ENCODE measurements at places on chromosomes 4 and X.

DNA sequence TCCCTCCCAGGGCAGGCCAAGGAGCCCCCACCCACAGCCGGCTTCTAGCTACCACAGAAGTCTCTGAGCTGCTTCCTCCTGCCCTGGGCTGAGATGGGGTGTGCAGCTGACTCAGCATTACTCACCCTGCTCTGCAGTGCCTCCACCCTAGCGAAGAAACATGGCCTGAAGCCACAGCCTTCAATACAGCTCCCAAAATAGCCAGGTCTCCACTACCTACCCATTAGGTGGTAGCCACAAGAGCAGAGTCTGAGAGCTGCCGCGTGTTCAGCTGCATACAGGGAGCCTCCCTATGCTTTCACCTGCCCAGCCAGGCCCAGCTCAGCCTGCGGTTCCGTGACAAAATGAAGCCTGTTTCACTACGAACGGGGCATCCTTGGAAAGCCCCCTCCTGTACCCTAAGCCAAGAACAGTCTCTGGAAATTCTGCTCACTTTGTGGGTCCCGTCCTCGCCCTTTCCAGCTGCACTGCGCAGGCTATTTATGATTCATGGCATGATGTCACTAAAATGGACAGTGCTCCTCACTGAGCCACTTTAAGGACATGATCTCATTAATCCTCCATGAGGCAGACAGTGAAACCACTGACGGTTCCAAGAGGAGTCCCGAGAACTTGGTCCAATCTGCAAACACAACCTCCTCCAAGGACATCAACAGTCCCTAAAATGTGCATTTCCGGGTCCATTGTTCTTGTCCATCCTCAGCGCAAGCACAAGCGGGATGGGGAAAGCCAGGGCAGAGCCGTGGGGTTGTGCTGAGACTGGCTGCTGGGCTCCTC is 20.2 kb downstream of the WDR1 start:
- no peak for DNase-seq

DNA sequence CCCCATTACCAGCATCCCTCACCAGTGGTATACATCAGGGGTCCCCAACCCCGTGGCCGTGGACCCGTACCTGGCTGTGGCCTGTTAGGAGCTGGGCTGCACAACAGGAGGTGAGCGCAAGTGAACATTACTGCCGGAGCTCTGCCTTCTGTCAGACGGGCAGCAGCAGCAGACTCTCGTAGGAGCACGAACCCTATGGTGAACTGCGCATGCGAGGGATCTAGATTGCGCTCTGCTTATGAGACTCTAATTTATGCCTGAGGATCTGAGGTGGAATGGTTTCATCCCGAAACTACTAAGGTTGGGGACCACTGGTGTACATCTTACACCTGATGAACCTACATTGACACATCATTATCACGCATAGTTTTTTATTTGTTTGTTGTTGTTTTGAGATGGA is 52.8 kb upstream of the DHX15 start:
- DNase-seq: no peak

DNA sequence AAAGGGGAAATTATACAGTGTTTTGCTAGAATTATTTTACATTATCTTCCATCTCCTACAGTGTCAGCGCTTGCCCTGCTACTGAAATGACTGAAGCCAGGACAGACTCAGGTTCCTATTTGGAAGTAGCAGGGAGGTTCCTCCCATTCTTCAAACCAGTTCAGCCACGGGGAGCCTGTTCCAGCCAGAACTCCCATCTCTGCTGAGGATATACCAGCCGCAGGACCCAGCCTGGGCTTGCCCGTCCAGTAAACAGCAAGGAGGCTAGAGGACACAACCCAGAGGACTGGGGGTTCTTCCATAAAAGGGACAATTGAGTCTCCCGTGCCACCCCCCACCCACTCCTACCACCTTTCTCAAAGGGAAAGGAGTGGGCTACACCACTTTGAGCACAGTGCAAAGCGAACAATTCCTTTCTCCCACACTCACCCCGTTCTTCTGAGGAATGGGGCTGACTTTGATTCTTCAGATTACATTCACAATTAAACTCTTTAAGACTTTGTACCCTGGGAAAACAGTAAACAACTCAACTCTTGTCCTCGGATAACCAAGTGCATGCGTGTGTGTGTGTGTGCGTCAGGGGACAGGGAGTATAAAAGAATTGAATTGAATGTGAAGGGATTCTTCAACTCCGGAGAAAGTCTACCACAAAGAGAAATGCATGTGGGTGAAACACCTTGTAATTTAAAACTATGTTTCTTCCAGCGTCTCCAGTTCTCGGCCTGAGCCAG is 31.0 kb upstream of the PPARGC1A start:
- DNase-seq: no peak

- DNase-seq: no peak
These were observed 1.8 kb downstream of the ARHGAP4 start for GRCh38 chrX:153924149-153924861.

GRCh38 chr4:7379719-7380118 is 55.0 kb downstream of the PSAPL1 start:
- no peak for DNase-seq

DNA sequence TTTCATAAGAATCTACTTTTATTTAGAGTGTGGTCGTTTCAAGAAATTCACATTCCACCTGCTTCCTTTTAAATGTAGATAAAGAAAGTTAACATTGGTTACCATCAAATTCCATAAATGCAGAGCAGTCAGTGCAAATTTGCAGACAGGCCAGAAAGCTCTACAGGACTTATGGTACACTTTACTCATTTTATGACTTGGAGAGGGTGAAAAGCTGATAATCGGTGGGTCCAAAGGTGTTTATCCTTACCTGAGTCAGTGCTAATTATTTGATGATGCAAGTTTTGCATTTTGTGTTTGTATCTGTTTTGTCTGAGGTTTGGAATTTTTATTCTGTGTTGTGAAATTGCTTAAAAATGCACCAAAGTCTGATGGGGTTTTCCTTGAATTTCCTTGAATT is 193.3 kb downstream of the PALLD start:
- DNase-seq: no peak

DNA sequence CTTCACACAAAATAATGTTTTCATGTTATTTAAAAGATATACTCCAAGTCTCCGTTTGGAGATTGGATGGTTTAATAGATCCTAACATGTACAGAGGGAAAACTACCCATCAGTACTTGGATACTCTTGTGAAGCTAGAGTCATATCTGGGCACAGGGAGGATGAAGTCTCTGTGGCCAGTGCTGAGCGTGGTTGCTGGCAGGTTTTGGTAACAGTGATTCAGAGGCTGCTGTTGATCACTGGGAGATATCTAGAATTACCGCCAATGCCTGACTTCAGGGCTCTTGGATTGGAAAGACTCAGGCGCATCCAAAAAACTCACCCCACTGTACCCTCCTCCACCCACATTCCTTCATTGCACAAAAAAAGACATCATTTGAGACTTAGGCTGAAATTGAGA is 107.2 kb upstream of the PGRMC2 start:
- DNase-seq: no peak

- no peak for DNase-seq
These were observed 263.2 kb downstream of the IL15 start for GRCh38 chr4:141899541-141899940.

DNA sequence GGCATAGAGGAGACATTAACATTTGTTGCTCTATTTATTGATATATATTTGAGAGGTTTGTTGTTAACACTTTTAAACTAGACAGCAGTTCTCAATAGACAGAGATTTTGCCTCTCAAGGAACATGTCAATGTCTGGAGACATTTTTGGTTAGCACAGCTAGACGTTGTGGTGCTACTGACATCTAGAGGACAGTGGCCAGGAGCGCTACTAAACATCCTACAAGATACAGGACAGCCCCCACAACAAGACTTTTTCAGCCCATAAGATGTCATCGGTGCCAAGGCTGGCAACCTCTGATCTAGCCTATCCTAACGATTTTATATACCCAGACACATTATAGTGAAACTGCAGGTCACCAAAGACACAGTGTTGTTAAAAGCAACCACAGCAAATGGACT is 18.4 kb upstream of the CTSO start:
- no peak for DNase-seq
